Ammon's horn (tissue), 1 donor: ENCODE measurements at places on chromosomes 11 and 22.

GRCh38 chr11:110026858-110027626 is 66.2 kb upstream of the ZC3H12C start:
- peak; percentile 80 for DNase-seq

GRCh38 chr11:123060277-123061000 is 1.5 kb downstream of the HSPA8 start:
- DNase-seq, result no peak

GRCh38 chr22:24189249-24190158 is 8.2 kb downstream of the SUSD2 start:
- peak; percentile 69 for DNase-seq

DNA sequence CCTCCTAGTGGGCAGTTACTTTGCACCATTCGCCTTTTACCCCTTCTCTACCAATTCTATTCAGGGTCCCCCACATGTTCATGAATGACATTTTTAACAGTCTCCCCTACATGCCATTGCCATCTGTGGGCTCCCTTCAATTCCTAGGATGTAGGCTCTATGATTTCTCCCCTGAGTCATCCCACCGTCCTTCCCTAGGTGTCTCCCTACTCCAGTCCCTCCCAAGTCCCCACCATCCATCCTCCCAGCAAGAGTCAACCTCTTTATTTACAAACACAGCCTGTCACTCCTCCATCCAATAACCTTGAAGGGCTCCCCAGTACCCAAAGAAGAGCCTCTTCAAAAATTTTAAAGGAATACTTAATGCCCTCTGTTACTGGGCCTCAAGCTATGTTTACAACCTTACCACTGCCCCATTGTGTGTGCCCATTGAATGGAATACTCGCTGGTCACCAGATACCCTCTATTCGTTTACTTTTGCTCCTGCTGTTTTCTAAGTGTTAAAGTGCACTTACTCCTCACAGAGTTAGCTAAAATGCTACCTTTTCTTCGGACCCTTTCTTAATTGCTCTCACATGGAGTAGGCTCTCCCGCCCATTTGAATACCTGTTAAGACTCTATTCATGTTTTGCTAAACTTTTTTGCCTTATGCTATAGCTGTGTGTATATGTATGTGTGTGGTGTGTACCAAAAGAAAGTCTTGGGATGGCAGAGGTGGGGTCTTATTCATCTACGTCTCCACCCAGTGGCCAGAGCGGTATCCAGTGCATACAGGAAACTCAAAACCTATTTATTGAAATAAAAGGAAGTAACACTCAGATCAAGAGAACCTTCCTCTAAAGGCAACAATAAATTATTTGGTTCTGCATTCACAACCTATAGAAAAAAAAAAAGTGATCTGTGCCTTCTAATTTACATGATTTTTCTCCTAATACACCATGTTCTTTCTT is 235.8 kb upstream of the CCDC90B start:
- DNase-seq, result peak; percentile 31

GRCh38 chr11:22006901-22007300 is 186.0 kb upstream of the ANO5 start:
- no peak for DNase-seq

- DNase-seq, result no peak
These were observed 21.9 kb downstream of the SCUBE1 start for GRCh38 chr22:43320943-43321900.

- no peak for DNase-seq
These were observed 19.6 kb downstream of the NF2 start for GRCh38 chr22:29623059-29623458.

DNA sequence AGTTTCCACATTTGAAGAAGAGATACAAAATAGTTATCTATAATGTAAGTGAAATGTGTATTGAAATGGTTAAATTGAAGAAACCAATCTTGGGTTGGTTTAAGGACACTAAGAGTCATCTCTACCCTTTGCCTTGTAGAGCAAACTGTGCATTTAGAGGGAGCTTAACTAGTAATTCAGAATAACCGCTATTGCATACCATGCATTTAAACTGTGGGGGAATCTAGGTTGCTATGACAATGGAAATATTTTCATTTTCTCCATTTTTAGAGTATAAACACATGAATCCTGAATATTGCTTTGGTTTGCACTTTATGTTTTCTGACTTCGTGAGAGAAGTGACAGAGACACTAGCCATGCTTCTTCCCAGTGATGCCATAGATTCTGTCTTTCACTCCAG is 39.7 kb downstream of the FAT3 start:
- no peak for DNase-seq

DNA sequence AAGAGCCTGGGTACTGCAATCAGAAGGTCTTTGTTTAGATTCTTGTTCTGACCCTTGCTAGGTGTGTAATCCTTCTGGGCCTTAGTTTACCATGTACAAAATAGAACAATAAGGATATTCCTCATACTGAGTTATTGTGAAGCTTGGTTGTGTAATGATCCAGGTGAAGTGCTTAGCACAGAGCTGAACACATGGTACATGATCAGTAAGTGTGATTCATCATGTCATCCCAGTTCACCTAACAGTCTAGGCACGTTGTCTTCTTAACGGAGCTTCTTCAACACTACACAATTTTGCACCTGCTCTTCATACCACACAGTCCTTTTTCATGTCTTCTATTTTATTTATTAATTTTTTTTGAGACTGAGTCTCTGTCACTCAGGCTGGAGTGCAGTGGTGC is 234.3 kb upstream of the TENM4 start:
- DNase-seq, result no peak

GRCh38 chr22:35150183-35151107 is 84.5 kb downstream of the ISX start:
- peak; percentile 52 for DNase-seq

DNA sequence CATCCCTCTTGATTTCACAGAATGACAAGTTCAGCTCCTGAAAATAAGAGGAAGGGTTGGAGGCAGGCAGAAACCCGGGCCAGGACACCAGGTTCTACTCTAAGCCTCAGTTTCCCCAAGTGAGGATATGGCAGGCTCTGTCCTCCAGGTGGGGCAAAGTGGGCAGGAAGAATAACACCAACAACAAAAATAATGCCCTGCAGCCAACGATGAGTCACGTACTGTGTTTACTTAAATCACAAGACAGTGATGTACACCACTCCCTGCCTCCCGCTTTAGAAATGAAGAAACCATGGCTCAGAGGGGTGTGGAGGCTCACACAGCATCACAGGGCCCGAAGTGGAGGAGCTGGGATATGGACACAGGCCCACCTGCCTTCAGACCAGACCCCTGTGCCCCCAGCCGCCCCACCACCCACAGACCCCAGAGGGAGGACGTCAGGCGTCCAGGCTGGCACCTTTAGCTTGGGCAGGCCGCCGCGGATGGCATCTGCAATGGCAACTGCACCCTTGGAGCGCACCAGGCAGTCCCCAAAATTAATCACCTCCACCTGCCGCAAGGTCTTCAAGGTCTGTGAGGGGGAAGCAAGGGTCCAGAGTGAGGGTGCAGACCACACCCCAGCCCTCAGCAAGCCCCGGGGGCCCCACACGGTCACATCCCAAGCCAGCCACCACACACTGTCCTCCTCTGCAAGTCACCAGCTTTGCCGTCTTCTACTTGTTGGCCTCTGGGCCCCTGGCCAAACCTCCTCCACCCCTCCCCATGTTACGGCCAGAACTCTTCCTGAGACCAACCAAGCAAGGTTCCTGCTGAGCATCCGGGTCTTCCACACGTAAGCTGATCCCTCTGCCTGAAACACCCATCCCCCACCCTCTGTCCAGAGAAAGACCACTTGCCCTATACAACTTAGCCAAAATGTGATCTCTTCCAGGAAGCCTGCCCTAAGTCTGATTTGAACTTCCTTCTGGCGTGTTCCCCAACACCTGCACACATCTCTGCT is 15.8 kb upstream of the CHADL start:
- no peak for DNase-seq

GRCh38 chr11:13966486-13966885 is 4.0 kb downstream of the SPON1 start:
- no peak for DNase-seq

GRCh38 chr11:112795911-112796649 is 165.1 kb upstream of the NCAM1 start:
- peak; percentile 55 for DNase-seq

GRCh38 chr22:49328118-49328475 is 499.6 kb downstream of the BRD1 start:
- no peak for DNase-seq

DNA sequence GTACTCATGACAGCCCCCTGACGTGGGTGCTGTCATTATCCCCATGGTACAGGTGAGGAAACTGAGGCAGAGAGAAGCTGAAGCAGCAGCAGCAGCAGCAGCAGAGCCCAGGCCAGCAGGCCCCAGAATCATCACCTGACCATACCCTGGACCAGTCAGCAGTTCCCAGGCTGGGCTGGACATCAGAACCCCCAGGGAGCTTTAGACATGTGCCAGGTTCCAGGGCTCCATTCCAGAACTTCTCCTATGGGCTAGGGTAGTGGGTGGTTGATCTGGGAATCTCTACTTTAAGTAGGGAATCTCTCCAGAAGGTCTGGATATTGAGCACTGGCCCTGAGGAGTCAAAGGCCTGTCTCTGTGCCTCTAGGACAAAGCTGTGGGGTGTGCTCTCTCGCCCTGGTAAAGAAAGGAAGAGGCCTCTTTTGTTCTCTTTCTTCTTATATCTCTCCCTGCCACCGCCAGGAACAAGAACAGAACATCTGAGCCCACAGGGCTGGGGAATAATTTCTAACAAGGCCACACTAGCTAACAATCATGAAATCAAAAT is 26.6 kb downstream of the MAFF start:
- DNase-seq, result no peak
